ENCODE measurements at places on chromosomes 11 and 22.

DNA sequence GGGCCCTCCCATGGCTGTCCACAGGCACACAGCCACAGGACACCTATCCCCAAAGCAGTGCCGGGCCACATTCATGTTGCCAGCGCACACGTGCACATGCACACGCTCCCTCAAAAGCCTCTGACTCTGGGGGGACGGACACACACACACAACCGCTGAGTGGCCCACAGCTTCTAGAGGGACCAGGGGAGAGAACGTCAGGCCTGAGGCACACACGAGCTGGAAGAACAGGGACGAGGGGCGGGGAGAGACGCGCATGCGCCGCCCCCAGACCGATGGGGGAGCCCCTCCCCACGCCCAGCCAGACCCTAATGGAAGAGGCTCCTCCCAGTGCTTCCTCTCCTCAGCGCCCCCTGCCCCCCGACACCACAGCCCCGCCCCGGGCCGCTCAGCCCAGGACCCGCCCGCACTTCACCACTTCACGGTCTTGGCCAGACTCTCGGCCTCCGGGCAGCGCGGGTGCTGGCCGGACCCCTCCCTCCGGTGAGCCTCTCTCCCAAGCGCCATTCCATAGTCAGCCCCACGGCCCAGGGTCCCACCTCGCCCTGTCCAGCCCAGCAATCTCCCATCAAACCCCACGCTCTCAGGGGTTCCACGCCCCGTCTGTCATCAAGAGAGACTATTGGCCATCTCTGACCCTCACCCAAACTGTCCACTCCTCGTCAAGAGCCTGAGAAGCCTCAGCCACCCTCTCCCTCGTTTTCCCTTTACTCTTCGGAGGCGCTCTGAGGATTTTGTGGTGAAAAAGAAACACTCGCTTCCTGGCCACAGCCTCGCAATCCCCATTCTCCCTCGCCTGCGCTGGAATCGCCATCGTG, 11.7 kb downstream of the NRXN2 start:
- no peak for DNase-seq

DNA sequence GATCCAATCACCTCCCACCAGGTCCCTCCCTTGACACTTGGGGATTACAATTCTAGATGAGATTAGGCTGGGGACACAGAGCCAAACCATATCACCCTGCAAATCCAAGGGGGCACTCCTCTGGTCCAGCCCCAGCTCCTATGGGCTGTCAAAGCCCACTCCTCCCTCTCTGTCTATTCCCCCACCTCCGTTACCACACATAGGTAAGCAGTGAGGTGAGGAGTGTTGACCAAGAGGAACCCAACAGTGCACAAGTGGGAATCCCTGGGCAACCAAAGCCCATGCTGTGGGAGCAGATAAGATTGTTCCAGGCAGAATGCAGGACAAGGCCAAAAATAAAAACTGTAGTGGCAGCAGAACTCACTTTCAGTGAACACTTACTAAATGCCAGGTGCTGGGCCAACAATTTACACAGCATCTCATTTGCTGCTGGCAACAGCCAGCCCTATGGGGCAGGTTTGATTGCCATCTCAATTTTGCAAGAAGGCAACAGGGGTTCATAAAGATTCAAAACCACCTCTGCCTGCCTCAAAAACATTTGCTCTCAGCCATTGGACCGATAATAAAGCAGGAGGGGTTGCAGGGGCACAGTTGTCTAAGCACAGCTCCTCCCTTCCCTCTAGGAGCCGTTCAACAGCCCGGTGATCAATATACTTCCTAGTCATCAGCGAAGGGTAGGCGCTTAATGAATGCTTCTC, 8.9 kb downstream of the SDF2L1 start:
- no peak for DNase-seq

DNA sequence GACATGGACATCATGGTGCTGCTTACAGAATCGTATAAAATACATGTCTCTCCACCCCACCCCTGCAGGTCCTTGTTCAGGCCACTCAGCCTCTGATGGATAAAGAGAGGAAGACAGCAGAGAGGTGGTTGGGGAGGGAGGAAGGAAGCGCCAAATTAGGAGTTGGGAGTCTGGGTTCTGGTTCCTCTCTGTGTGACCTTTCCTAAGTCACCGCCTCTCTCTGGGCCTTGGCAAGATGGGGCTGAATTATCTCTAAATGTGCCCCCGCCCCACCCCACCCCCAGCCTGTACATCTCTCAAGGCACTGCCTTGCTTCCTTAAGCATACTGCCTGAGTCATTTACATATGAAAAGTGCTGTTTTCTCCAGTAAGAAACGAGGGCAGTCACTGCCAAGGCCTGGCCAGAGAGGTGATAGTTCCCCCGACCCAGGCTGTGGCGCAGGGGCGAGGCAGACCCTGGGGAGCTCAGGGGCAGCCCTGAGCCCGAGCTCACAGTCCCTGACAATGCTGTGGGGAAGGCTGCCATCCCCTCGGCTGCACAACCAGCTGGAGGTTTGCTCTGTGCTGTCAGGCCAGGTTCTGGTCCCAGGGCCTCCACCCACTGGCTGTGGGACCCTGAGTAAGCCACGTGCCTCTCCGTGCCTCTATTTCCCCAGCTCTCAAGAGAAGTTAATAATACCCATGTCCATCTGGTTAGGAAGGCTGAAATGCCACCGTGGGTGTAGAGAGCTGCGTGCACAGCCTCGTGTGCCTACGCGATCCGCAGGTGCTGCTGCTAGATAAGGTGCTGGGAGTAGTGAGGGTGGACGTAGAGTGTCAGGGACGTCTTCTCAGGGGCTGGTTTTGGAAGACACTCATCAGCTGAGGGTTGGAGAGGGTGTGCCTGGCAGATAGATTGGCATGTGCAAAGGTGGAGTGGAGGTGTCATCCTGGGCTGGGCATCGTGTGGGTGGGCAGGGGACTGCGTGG, 55.3 kb downstream of the CACNA1I start:
- no peak for DNase-seq

DNA sequence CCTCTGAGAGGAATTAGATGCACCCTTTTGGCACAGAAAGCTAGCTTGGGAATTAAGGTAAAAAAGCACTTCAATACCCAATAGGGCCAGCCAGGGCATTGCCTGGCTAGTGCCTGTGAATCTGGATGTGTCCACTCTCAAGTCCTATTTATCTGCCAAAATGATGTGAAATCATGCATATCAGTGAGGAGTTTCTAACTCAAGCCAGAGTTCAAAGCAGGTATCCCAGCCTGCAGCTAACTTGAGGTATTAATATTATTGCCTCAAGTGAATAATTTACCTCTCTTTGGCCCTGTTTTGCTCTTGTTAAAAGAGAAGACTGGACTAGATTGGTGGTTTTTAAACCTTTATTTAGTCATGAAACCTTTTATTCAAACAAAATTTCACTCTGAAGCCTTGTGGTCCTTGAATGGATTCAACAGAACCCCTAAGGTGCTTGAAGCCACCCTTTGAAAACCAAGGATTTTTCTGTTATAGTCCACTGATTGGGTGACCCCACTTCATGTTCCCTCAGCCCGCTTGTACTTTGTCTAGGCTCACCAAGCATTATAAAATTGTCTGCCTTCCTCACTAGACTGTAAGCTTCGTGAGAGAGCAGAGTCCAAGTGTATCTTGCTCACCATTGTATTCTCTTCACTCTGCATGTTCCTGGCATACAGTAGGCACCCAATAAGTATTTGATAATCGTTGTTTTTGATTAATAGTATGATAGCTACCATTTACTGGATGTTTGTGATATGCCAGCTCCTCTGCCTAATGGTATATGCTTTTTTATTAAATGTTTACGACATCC, 4.5 kb downstream of the RNF121 start:
- DNase-seq: no peak

- DNase-seq: no peak
These were observed 153.9 kb upstream of the LRRC4C start for GRCh38 chr11:41613326-41613725.

DNA sequence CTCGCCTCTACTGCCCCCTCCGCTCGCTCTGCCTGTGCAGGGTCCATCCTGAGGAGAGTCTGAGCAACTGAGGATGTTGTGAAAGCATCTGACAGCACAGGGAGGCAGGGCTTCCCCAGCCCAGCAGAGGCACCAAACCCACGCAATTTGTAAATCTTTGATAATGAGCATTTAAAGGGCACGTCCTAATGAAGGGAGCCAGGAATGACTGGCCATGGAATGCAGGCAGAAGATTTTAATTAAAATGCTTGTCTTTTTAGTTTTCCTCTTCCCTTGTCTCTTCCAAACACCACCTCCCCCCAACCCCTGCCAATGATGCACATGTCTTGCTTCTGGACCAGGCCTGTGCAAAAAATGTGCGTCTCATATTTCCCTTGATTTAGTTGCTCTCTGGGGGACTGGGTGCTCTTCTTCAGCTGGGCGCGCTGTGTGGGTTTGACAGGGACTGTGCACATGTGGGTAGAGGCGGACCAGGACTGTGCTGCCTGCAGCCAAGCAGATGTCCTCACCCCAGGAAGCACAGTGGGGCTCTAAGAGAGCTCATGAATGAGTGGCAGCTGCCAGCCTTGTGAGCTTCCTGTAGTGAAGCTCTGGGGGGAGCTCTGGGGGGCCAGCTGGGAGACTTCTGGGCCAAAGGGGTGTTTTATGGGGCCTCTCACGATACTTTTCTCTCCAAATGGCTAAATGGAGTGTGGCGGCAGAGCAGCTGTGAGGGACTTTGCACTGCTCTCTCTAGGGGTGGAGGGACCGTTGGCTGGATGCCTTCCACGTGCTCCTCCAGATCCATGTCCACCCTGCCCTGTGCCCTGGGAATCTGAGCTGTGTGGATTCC, 273.5 kb downstream of the ST3GAL4 start:
- no peak for DNase-seq

DNA sequence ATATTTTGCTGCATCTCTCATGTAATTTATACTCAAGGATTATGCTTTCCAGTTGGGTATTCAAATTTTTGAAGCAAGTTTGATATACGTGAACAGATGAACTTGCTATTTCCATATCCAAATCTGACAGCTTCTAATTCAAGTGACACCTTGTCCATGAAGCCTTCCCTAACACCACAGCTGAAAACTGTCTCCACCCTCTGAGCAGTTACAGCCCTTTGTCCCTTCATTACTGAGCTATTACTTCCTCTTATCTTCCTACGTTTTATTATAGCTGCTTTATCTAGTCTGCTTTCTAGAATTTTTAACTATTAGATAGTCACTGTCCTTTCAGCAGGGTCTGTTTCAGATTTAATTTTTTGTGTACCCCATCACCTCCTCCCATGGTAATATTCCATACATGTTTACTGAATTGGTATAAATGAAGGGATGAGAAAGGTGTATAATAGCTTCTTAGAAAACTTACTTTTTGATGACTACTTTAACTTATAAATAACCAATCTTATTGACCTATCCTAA, 13.3 kb upstream of the PRSS23 start:
- no peak for DNase-seq

- no peak for DNase-seq
These were observed 751.2 kb downstream of the BRD1 start for GRCh38 chr22:49076300-49077035.

DNA sequence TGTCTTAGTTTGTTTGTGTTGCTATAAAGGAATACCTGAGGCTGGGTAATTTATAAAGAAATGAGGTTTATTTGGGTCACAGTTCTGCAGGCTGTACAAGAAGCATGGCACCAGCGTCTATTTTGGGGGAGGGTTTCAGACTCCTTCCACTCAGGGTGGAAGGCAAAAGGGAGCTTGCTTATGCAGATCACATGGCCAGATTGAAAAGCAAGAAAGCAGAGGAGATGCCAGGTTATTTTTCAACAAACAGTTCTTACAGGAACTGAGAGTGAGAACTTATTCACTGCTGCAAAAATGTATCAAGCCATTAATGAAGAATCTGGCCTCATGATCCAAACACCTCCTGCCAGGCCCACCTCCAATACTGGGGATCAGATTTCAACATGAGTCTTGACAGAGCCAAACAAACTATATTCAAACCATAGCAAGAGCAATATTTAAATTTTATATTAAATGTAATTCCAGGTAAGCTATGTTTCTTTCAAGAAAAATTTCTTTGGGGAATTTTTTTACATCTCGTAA, 66.9 kb downstream of the NXPE2 start:
- no peak for DNase-seq

DNA sequence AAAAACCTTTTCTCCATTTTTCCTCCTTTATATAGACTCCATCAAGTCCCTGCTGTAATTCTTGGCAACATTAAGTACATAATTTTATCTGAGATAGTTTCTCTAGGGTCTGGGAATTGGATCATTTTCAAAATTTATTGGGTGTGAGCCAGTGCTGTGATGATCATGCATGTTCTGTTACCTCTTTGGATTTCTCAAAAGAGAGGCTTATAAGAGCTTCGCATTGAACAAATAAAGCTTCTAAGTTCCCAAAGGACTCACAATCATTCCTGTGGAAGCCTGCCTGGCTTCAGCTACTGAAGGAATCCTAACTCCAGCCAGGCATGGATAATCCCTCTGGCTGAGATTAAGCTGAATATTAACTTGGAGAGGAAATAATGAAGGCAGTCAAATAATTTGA, 208.5 kb downstream of the RAB38 start:
- DNase-seq: no peak

- DNase-seq: no peak
These were observed 74.3 kb upstream of the ARHGAP42 start for GRCh38 chr11:100612766-100613165.

- DNase-seq: no peak
These were observed 15.9 kb downstream of the NUP98 start for GRCh38 chr11:3781423-3781822.

DNA sequence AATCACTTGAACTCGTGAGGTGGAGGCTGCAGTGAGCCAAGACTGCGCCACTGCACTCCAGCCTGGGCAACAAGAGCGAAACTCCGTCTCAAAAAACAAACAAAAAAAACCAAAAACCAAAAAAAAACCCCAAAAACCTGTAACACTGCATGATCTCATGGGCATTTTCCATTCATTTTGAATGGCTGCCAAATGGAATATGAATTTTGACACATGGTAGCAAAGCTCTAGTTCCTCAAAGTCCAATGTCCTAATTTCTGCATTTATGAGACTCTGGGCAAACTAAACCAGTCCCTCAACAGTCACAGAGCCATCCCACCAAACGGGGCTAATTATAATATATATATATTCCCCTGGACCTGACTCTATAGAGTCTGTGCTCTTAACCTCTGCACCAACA, 61.8 kb downstream of the SGSM3 start:
- no peak for DNase-seq

DNA sequence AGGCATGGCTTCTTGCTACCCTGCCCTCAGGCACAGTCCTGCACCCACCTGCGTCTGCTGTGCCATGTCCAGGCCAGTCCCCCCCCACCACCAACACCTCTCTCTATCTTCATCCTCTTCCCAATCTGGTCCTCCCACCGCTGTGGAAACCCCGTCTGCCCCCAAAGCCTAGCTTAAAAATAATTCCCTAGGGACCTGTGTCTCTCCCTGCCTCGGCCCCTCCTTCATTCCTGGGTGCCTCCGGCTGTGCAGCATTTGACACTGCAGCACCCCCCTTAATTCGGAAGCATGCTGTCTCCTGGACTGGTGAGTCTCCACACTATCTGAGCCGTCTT, 2.5 kb upstream of the ASCL2 start:
- no peak for DNase-seq

DNA sequence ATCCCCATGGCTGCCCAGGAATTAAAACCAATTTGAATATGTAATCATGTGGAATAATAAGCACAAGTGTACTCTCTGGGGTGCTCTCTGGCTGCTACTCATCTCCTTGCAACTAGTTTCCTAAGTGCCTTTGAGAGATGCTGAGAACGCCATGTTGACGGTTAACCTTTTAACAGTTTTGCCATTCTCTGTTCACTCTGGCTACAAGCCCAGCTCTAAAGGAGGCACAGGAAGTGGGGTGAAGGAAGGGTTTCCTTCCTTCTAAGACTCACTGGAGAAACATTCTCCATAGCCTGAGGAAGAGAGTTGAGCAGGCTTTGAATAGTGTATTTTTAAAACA, 122.0 kb upstream of the ZC3H12C start:
- DNase-seq: no peak

- DNase-seq: no peak
These were observed 12.7 kb upstream of the CD44 start for GRCh38 chr11:35126000-35126878.
